Gastroesophageal sphincter (tissue), 4 donors: ENCODE measurements at places on chromosomes 1 and 21. TPM values are rescaled to one million over a fixed set of nuclear protein-coding genes. Genes with fewer than 3 reads are reported as not detected.

GRCh38 chr1:161727256-161727924, 6.0 kb downstream of the FCRLB start:
- no peak for ATAC-seq

DNA sequence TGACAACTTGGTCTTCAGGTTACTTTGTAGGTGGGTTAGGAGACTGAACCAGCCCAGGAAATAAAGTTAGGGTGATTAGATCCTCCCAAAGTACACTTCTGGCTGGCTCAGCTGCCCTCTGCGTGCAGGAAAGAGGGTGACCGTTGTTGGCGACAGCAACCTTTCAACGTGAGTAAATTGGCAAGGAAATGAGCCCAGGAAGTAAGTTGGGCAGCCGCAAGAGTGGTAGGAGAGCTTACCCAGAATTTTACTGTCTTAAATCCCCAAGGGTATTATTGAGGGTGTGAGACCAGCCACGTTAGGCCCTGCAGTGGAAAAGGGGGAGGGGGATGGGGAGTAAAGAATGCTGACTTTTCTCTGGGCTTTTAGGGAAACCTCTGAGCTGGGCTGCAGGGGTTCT, 1.6 kb downstream of the TENT5C start:
- no peak for ATAC-seq

The KLHDC8A gene
- 0.31 TPM for total RNA-seq

The LIN9 gene
- total RNA-seq = 3.9 TPM

The UBASH3A gene
- not detected for total RNA-seq
